ENCODE measurements at places on chromosomes 11 and 22.

DNA sequence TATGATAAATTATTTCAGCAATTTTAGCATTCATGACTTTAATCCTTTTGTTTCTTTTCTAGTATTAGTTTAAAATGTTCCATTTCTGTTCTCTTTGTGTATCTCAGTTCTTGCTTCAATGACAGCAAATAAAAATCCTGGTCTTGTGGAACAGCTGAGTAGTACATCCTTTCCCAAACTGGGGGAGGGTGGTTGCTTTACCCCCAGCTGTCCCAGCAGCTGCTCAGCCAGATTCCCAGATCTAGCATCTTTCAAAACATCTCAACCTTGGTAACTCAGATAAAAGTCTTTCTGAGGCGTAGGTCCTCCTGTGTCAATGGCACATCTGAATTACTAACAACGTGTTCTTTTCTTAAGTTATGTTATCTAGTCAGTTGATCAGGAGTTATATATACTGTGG lies 72.2 kb upstream of the GRK2 start:
- no peak for DNase-seq

DNA sequence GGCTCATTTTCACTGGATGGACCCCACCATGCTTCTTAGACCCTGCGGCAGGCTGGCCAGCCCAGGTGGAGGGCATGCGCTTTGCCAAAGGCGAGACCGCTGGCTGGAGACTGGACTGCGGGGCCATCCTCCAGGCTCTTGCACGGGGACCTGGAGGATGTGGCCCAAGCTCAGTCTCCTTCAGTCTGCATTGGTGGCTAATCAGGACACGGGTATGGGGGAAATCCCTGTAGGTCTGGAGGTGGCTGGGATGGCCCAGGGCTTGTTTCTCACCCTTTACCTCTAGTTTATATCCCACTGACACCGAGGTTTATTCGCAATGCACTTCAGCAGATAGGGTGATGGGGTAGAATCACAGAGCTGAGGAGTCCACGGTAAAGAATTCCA lies 45.0 kb downstream of the BCR start:
- no peak for DNase-seq

DNA sequence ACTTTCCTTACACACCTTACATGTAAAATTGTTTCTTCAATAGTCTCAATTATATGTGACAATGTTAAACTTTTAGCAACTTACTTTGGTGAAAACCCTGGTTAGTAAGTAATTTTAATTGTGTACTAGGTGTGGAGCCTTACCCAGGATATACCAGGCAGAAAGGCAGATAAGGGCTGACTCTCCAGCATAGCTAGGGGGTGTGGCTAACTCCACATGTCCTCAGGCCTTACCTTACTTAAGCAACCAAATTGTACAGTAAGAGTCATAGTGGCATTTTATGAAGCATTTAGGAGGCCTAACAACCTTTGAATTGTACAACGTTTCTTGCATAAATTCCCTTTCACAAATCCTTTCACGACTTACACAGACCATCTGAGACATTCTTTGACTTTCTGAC lies 118.2 kb upstream of the OR9Q1 start:
- no peak for DNase-seq

DNA sequence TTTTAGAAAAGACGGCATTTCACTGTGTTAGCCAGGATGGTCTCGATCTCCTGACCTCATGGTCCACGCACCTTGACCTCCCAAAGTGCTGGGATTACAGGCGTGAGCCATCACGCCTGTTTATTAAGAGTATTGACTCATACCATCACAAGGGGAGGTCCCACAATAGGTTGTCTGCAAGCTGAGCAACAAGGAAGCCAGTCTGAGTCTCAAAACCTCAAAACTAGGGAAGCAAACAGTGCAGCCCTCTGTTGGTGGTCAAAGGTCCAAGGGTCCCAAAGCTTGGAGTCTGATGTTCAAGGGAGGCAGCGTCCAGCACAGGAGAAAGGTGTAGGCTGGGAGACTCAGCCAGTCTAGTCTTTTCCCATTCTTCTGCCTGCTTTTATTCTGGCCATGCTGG lies 32.8 kb upstream of the LDLRAD3 start:
- no peak for DNase-seq

DNA sequence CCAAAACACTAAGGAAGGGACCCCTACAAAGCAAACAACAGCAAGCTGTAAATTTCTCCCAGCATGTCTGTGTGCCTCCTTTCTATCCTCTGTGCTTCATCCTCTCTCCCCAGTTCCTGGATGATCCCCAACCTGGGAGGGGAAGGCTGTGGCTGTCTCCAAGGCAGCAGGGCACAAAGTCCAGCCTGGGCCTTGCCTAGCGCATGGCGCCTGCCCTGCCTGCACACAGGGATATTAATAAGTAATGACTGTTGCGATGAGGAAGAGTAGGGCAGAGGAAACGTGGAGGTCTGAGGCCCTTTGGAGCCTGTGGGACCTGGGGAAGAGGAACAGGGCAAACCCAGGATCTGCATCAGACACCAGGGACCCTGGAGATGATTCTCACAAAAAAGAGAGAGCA lies 2.0 kb downstream of the USH1C start:
- no peak for DNase-seq

GRCh38 chr11:76635991-76636738 lies 34.4 kb downstream of the LRRC32 start:
- DNase-seq, result no peak

DNA sequence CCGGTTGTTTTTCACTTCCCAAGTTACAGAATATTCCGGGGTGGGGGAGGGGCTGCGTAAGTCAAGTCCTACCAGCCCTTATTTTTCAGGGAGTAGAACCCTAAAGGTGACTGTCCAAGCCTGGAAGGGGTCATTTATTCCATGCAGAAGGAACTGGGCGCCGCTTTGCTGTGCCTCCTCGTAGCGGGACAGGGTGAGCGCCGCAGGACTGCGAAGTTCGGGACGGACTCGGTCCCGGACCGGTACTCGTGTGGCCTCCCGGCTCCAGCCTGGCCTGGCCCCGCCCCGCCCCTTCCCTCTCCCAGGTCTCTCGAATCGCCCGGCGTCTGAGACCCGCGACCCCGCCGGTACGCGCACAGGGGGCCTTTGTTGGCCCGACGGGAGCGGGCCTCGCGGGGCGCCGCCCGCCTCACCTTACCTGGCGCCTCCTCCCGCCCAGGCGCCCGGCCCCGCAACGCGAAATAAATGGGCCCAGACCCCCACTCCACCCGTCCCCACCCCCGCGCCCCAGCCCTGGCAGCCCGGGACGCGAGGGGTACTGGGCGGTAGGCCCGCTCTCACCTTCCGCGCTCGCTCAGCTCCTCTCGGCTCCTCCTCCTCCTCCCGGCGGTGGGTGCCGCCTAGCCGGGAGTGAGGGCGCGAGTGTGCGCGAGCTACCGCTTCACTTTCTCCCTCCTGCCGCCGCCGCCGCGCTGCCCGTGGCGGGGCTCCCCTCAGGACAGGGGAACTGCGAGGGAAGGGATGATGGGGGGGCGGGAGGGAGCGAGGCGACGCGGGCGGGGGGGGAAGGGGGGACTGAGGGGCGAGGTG lies 698 bp downstream of the PAK1 start:
- DNase-seq, result peak; percentile 66

- DNase-seq, result no peak
Measured at GRCh38 chr11:9509041-9509440, 48.2 kb downstream of the ZNF143 start.

DNA sequence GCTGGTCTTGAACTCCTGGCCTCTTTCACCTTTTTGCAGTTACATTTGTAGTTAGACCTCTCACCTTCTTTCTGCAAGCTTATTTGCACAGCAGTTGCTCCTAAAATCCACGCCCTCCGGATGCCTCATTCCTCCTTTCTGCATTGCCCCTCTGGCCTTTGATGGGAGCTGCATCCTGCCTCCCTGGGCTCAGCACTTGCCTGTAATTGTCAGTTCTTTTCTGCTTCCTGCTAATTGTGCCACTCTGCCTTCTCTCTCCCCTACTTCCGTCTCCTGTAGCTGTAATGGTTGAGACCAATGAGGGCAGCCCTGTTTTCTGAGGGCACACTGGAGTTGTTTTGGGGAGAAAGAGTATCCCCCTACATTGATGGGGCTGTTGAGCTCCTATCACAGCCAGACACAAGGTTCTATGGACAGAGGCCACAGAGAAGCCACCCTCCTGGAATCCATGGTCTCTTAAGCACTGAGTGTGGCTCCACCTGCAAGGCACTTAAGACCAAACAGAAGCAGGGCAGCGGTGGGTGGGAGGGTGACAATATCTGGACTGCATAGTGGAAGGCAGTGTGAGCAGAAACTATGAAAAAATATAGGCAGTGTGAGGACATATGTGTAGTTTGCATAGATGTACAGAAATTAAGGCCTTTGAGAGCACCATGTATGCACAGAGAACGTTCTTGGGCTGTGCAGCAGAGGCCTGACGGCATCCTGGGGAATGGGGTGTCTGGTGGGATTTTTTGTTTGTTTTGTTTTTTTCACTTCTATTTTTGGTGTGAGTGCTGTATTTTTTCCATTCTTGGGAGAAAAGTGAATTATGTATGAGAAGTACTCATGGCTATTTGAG lies 30.5 kb downstream of the YDJC start:
- DNase-seq, result no peak

DNA sequence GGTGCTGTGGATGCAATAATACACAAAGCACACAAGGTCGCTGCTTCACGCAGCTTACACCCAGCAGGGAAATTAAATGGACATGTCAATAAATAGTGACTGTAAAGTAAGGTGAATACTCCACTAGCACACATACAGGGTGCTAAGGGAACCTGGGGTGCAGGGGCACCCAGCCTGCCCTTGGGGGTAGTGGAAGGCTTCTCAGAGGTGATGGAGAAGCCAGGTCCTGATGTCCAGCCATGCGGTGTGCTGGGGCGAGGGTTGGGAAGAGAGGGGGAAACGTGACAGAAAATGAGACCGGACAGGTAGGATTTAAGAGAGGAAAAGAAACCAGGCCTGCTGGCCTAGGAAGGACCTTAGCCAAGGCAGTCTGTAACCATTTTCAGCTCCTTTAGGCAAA lies 200.5 kb downstream of the GRIK4 start:
- no peak for DNase-seq

DNA sequence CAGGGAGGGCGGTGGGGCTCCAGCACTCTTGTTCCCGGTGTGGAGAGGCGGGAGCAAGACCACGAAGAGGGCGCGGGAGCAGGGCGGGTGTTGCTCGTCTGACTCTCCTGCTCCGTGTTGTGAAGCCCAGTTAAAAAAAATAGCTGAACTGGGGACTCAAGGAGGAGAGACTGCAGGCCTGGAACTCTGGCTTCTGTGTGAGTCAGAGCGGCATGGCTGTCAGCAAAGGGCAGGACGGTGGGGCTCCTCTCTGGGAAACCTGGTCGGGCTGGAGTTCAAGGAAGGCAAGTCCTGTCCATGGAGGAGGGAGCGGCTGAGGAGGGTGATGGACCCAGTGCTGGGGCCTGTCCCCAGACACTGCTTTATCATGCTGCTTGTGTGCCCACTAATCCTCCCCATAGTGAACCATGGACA lies 152.3 kb downstream of the FEZ1 start:
- no peak for DNase-seq

- no peak for DNase-seq
Measured at GRCh38 chr22:32407312-32407711, 4.7 kb downstream of the RTCB start.

GRCh38 chr22:38453066-38453672 lies 1.8 kb downstream of the KCNJ4 start:
- DNase-seq, result no peak

- no peak for DNase-seq
Measured at GRCh38 chr11:6625156-6625831, 6.1 kb upstream of the TPP1 start.

- no peak for DNase-seq
Measured at GRCh38 chr22:48856308-48856615, 971.4 kb downstream of the BRD1 start.

DNA sequence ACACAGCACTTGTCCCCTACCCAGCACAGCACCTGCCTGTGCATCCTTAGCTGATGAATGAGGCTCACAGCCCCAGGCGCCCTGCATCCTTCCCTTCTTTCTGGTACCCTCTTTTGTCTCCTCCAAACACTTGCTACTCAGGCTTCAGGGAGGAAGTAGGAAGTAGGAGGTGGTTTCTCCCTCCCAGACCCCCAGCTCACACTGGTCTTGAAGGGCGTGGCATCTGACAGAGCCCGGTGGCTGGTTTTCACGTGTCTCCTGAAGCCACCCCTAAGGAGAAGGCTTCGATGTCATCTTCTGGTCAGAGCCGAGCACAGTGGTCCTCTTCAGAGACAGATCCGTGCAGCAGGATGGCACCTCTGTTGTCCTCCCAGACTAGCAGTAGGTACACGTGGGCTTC lies 109.8 kb downstream of the PTPRJ start:
- DNase-seq, result no peak

DNA sequence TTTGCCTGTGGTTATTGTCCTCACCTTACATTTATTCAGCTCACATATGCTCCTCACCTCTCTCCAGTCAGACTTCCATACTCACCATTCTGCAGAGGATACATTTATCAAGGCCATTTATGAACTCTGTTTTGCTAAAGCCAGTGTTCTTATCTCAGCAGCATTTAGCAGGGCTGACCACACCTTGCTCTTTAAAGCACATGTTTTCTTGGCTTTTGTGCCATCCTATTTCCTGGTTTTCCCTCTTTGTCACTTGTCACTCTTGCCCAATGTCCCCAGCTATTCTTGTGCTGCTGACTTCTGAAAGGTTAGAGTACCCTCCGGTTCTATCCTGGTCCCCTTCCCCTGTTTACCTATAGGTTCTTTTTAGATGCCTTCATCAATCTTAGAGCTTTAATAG lies 446.6 kb downstream of the NELL1 start:
- DNase-seq, result no peak

DNA sequence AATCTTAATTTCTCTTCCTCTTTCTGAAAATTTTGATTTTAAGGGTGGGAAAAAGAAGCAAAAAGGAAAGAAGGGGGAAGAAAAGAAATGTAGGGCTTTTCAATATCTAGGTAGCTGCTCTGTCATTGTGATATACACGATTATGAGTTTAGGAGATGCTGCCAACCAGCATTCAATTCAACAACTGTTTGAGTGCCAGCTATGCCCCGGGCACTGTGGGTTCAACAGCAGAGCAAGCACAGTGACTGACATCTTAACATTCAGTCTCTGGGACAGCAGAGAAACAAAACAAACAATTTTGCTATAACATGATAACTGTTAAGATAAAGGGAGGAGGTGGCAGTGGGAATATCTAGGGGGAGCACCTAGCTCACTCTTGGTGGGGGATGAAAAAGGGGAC lies 91.6 kb downstream of the DBX1 start:
- DNase-seq, result no peak

DNA sequence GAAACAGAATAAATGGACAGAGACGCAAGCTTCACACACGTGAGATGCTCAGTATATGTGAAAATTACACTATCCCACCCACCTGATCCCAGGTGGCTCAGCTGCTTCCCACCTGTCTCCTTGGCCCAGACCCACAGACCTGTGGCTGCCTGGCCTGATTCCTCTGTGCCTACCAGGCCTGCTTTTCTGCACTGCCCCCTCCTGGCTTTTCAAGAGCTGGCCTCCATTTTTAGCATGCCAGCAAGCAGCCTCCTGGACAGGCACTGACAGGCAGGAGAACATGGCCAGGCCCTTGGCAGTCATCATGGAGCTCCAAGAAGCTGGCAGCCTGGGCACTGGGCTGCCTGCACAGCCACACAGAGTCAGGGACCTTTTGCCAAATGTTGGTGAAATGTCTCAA lies 79.5 kb upstream of the HMGXB4 start:
- DNase-seq, result no peak

- DNase-seq, result no peak
Measured at GRCh38 chr11:103051151-103051801, 40.7 kb downstream of the DCUN1D5 start.

GRCh38 chr11:61626580-61627380 lies 45.9 kb upstream of the SYT7 start:
- DNase-seq, result no peak

Measured in activated naive CD4-positive, alpha-beta T cell treated with anti-CD3 and anti-CD28 coated beads, Interleukin-2, amount 50 U/mL, for 16 hours (primary cell).